Activated CD8-positive, alpha-beta memory T cell treated with anti-CD3 and anti-CD28 coated beads for 48 hours (primary cell): ENCODE measurements at places on chromosomes 2 and 18.

DNA sequence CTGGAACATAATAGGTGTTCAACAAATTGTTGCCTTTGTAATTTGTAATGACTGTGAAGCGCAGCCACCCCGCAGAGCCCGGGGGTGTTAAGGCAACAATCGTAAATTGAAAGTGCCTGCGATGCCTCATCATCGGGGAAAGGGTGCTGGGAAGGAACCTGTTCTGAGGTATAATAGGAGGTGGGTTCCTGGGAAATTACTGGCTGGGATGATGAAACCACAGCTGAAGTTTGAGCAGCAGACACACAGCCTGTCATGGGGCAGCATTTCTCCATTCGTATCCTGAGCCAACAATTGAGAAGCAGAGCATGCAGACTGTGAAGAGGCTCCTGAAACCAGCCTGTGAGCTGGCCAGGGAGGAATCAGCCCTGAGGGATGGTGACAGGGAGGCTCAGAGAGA, 404.0 kb upstream of the MYT1L start:
- no peak for DNase-seq

DNA sequence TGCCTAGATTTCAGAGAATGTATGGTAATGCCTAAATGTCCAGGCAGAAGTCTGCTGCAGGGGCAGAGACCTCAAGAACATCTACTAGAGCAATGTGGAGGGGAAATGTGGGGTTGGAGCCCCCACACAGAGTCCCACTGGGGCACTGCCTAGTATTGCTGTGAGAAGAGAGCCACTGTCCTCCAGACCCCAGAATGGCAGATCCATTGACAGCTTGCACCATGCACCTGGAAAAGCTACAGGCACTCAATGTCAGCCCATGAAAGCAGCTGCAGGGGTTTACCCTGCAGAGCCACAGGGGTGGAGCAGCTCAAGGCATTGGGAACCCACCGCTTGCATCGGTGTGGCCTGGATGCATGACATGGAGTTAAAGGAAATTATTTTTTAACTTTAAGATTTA, 314.1 kb downstream of the CYRIA start:
- no peak for DNase-seq

- DNase-seq = no peak
Measured at GRCh38 chr2:154228566-154229280, 357.0 kb downstream of the GALNT13 start.

GRCh38 chr2:125681576-125681975, 974.4 kb upstream of the GYPC start:
- DNase-seq = no peak

DNA sequence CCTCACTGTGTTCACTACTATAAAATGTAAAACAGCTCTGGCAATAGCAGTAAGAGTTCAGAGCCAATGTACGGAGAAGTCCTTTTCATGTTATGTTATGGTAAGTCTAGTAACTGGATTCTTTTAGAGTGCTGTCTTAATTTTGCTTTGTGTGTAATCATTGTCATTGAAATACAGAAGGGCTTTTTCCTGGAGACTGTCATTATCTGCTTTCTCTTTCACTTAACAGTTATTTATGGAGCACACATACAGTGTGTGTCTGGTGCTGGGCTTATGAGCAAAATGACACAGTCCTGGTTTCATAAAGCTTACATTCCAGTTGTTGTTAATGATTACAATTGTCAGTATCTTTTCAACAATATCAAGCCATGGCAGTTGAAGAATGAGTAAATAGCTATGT, 95.5 kb downstream of the CCDC102B start:
- no peak for DNase-seq

- DNase-seq = no peak
Measured at GRCh38 chr2:63617366-63617765, 28.6 kb downstream of the MDH1 start.

DNA sequence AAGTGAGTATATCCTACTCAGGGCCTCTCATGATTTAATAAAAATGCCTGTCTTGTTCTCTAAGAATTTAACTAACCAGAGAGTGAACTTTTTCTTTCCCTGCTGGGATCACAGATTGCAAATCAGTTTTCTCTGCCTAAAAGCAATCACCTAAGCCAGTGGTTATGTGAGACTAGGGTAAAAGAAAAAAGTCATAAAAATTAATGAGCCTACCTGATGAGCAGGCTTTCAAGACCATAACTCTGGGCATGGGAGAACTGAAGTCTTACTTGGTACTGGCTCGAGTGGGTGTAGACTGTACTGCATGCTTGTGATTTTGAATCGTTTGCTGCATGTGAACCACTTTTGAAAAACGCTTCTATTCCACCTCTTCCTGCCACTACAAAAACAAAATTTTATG, 1677.0 kb upstream of the LRRTM1 start:
- DNase-seq = no peak

DNA sequence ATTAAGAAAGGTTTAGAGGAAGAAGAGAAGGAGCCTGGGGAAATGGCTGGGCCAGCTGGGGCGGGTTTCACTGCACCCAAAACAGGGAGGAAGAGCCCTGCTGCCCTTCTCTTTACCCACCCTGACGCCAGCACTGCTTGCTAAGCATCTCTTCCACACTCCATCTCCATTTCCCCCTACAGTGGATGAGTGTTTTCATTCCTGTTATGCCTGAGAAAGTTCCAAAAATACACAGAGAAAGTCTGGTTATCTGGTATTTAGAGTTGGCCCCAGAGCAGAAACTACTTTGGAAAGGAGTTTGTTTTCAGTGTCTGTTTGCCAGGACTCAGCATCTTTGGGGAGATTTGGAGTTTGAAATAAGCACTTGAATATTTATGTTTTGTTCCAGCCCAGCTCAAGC, 451.0 kb downstream of the SLC4A3 start:
- no peak for DNase-seq

- no peak for DNase-seq
Measured at GRCh38 chr2:183081911-183082310, 3.4 kb downstream of the DUSP19 start.

DNA sequence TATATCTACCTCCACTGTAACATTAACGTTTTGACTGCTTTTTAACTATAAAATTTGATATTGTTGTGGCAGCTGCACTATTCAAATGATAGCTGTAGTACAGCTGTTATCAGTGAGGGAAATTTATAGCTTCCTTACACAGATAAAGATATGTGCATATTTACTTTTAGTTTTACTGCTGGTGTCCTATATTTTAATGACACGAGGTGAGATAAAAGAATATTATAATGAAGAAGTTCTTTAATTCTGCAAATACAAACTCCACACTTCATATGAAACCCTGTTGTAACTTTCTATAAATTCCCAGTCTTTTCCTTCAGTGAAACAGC, 427.8 kb upstream of the ZEB2 start:
- no peak for DNase-seq

DNA sequence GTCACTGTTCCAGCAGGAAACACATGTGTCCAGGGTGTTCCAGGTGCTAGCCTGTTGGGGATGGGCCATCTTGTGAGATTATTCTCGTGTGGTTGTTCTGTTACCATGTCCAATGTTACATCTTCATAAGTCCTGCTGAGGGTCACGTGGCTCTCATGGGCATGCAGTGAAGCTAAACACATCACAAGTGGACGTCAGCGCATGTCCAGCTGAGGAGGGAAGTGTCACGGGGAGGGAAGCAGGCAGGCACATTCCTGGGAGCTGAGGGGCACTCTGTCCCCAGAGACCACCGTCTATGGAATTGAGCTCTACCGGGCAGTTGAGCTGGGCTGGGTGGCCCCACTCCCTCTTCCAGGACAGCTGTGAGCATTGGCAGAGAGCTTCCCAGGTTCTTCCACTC, 155.3 kb upstream of the TWIST2 start:
- no peak for DNase-seq

DNA sequence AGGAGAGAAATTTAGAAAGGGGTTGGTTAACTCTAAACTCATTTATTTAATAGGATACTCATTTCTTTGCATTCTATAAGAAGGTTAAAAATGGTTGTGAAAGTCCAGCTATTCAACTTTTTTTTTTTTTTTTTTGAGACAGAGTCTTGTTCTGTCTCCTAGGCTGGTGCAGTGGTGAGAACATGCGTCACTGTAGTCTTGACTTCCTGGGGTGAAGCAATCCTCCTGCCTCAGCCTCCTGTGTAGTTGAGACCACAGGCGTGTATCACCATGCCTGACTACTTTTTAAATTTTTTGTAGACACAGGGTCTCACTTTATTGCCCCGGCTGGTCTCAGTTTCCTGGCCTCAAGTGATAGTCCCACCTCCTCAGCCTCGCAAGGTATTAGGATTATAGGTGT, 11.9 kb downstream of the ELP2 start:
- DNase-seq = no peak

DNA sequence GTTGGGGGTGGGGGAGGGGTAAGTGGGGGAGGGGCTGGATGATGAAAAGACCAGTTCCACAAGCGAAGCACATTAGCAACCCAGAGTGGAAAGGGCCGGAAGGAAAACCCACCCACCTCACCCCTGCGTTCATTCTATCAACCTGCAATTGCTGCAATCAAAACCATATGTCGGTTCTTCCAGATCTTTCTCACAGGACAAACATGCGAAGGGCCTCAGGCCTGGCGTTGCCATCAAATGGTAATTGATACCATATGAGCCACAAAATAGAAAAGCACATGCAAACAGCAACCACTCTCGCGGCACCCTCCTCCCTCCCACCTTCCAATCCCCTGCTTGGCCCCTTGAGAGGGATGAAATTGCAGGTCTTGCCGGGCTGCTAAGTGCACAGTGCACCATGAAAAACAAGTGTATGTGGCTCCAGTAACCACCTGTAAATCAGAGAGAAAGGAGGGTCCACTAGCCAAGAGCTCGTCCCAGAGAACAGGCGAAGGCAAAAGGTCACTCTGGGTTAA, 287.5 kb downstream of the TCF4 start:
- DNase-seq = no peak

DNA sequence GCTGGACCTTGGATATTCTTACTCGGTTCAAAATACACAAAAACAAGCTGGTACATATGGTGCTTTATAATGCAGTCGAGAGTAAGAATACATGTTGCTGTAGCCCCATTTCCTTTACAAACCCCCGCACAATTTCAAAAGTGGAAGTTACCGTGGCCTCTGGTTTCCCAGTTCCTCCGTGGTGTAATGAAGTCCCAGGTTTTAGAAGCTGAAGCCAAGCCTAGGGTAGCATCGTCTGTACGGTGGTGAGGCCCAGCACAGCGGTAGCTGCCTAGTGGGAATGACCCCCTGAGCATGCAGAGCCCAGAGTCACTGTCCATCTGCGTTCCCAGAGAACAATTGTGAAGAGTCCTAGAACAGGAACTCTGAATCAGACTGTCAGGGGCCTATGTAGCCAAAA, 171.8 kb downstream of the ASXL3 start:
- DNase-seq = no peak

DNA sequence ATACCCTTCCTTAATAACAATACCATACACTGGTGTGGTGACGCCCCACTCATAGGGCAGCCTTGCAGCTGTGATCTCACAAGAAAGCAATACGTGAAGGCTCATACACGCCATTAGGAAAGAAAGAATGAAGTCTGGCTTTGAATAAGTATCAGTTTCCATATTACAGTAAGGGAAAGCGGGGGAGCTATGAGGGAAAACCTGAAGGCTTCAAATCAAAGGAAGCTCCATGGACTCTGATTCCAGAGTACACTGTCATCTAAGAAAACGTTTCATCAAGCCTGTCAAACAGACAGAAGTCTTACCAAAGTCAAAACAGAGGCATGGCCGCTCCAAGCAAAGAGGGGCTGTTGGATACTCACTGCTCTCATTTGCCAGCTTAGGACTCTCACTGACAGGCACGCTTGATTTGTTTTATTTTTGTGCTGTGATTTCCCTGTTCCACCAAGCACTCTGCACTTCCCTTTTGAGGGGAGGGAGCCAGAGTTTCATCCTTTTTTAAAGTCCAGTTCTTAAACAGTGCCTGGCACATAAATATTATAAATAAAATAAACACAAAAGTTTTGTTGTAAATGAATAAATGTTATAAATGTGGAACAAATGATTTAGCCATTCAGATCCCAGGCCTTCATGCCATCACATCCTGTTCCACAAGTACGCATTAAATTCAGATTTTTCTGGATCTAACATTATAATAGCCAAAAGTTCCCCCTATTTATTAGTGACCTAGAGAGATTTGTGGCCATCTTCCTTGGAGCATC, 221.2 kb downstream of the PIEZO2 start:
- DNase-seq = no peak

GRCh38 chr18:73199151-73199550, 331.4 kb upstream of the NETO1 start:
- no peak for DNase-seq

GRCh38 chr2:7953195-7953594, 728.7 kb upstream of the ID2 start:
- DNase-seq = no peak

DNA sequence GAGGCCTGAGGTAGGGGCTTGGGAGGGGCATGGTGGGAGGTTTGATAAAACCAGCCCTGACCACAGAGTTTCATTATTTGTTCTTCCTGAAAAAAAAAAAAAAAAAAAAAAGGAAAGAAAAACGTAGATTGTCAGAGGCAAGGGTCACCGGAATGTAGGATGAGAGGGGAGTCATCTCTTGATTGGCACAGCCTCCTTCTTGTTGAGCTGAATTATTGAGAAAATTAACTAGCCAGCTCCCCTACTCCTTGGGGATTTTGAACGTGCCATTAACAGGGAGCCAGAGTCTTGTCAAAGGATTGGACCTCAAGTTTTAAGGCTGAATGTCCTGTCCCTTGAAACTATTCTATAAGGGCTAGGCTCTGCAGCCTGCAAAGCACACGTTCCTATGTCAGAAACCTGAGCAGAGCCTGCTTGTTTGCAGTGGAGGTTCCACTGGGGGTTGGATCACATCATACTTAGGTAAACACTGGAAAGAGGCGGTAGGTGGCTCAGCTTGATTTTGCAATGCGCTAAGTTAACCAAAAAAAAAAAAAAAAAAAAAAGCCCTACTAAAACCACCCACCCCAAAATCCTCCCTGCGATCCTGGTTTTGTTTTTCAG, 2.3 kb downstream of the INHBB start:
- DNase-seq = no peak

GRCh38 chr2:8566774-8567468, 114.9 kb upstream of the ID2 start:
- DNase-seq = no peak

DNA sequence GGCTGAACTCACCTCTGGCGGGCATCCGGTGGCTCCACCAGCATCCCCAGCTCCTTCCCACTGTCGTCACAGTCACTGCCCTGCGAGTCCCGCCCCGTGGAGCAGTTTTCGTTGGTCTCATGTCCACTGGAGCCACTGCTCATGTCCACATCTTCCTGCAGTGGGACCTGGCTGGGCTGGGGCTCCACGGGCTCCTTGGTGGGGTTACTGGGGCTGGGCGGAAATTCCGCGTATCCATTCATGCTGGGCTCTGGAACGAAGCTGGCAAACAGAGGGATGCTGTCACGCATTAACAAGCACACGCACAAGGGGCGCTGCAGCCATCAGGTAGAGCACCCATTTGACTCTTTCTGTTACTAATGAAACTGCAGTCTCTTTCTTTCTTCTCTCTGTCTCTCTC, 10.7 kb downstream of the PER2 start:
- no peak for DNase-seq
